Right renal pelvis (tissue), 4 donors: ENCODE measurements at places on chromosomes 12 and 14. TPM values are rescaled to one million over a fixed set of nuclear protein-coding genes. Genes with fewer than 3 reads are reported as not detected.

The TAS2R20 gene
- polyA plus RNA-seq, result 1.1 TPM

The CDKL1 gene
- polyA plus RNA-seq, result 7.4 TPM

The IRAK3 gene
- 4.6 TPM for polyA plus RNA-seq

The CRIP1 gene
- 34.7 TPM for polyA plus RNA-seq

The KRT3 gene
- polyA plus RNA-seq, result not detected

The SIX4 gene
- polyA plus RNA-seq, result 5.9 TPM

The HPD gene
- polyA plus RNA-seq, result 4.0 TPM

The A2ML1 gene
- 0.06 TPM for polyA plus RNA-seq

The AGAP2 gene
- 2.0 TPM for polyA plus RNA-seq

The TAS2R42 gene
- polyA plus RNA-seq, result not detected

The RPGRIP1 gene
- polyA plus RNA-seq, result 0.39 TPM

The ERP27 gene
- polyA plus RNA-seq, result 29.1 TPM

The RNASE7 gene
- 0.55 TPM for polyA plus RNA-seq

The ARMH4 gene
- polyA plus RNA-seq, result 75.5 TPM

The CBLN3 gene
- 2.9 TPM for polyA plus RNA-seq

The LALBA gene
- polyA plus RNA-seq, result not detected

The P2RX4 gene
- polyA plus RNA-seq, result 32.1 TPM

The PZP gene
- polyA plus RNA-seq, result 0.40 TPM

The CCDC184 gene
- polyA plus RNA-seq, result 1.2 TPM

The HOXC4 gene
- polyA plus RNA-seq, result 52.4 TPM

The YY1 gene
- polyA plus RNA-seq, result 164 TPM

The LPAR5 gene
- polyA plus RNA-seq, result 1.0 TPM

The GUCY2C gene
- polyA plus RNA-seq, result 0.38 TPM

The RNF212B gene
- polyA plus RNA-seq, result 1.8 TPM

The POU6F1 gene
- polyA plus RNA-seq, result 9.1 TPM

The DYNLL1 gene
- 500 TPM for polyA plus RNA-seq

The BEGAIN gene
- polyA plus RNA-seq, result 2.0 TPM

The SERPINA10 gene
- polyA plus RNA-seq, result 0.12 TPM

The RNASE4 gene
- 3.2 TPM for polyA plus RNA-seq

The EPS8 gene
- polyA plus RNA-seq, result 62.6 TPM

The ENDOU gene
- 0.41 TPM for polyA plus RNA-seq

The TPI1 gene
- 637 TPM for polyA plus RNA-seq

The FOXG1 gene
- polyA plus RNA-seq, result 0.08 TPM

The ASB8 gene
- polyA plus RNA-seq, result 39.6 TPM

The KRT77 gene
- polyA plus RNA-seq, result not detected

The CLEC4C gene
- not detected for polyA plus RNA-seq

The PRIMA1 gene
- 2.1 TPM for polyA plus RNA-seq

The REP15 gene
- 2.4 TPM for polyA plus RNA-seq

The DDN gene
- polyA plus RNA-seq, result 88.9 TPM

The MLH3 gene
- polyA plus RNA-seq, result 30.8 TPM

The TAS2R14 gene
- polyA plus RNA-seq, result 3.8 TPM

The MYH6 gene
- polyA plus RNA-seq, result 0.17 TPM

The MYF5 gene
- not detected for polyA plus RNA-seq

The APOLD1 gene
- polyA plus RNA-seq, result 15.6 TPM

The TMEM229B gene
- polyA plus RNA-seq, result 3.9 TPM

The CLMN gene
- 21.1 TPM for polyA plus RNA-seq

The CLEC4A gene
- polyA plus RNA-seq, result 1.9 TPM

The NRIP2 gene
- 34.5 TPM for polyA plus RNA-seq

The TAS2R9 gene
- polyA plus RNA-seq, result not detected

The SLC7A7 gene
- 102 TPM for polyA plus RNA-seq

The SLCO1A2 gene
- polyA plus RNA-seq, result 0.09 TPM

The COX8C gene
- 0.66 TPM for polyA plus RNA-seq

The FAM222A gene
- polyA plus RNA-seq, result 8.4 TPM
